ENCODE measurements at places on chromosomes 3 and 15.

- no peak for DNase-seq
Observed at GRCh38 chr3:177441813-177442646, 244.7 kb upstream of the TBL1XR1 start.

GRCh38 chr3:24123596-24123995, 178.5 kb downstream of the NR1D2 start:
- DNase-seq: no peak

DNA sequence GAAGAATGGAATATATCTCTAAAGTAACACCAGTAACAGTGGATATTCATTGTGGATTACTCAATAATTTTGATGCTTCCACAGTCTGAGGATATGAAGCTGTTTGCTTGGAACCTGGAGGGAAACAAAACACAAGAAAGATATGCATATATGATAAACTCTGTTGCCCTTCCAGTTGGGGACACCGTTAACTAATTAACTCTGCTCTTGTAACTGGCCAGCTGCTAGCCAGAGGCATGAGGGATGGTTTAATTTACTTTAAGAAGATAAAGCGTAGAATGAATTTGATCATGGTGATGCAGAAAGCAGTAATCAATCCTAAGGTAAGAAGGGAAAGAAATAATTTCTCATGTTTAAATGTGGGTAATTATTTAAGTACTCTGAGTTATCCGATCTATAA, 442.6 kb downstream of the NAALADL2 start:
- no peak for DNase-seq

GRCh38 chr3:195255176-195255500, 15.8 kb downstream of the XXYLT1 start:
- no peak for DNase-seq

GRCh38 chr3:63975723-63976122, 47.6 kb downstream of the PSMD6 start:
- no peak for DNase-seq

DNA sequence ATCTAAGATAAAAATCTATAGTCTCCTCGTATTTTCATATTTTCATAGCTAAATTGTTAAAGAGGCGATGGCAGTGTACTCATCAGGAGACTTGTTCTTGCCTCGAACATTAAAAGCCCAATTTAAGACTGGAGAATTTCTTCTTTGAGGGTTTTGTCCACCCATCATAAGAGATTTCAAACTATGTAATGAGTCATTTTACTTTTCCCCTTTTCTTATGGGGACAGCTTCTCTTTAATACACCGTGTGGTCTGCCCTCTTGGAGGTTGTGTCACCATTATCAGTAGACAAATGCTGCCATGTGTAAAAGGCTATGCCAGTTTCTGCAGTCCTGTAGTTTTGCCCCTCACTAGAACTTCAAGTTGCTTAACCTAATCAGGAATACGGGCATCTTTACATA, 16.9 kb downstream of the TGFBR2 start:
- no peak for DNase-seq

GRCh38 chr3:194503081-194503531, 16.3 kb upstream of the ATP13A3 start:
- DNase-seq: no peak

- no peak for DNase-seq
Observed at GRCh38 chr3:126433496-126434263, 39.0 kb downstream of the CFAP100 start.

DNA sequence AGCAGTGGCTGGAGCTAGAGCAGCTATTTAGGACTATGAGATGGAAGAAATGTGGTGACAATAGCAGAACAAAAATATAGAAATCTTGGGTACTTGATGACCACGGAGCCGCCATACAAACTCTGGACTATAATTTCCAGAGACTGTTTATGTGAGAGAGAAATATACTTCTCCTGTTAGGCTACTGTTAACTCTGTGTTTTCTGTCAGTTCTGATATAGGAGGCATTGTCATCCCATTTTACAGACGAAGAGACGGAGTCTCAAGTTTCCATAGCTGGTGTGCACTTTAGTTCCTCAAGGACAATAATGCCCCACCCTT, 22.8 kb upstream of the RFTN1 start:
- no peak for DNase-seq

- no peak for DNase-seq
Observed at GRCh38 chr3:8825153-8825825, 55.9 kb upstream of the OXTR start.

DNA sequence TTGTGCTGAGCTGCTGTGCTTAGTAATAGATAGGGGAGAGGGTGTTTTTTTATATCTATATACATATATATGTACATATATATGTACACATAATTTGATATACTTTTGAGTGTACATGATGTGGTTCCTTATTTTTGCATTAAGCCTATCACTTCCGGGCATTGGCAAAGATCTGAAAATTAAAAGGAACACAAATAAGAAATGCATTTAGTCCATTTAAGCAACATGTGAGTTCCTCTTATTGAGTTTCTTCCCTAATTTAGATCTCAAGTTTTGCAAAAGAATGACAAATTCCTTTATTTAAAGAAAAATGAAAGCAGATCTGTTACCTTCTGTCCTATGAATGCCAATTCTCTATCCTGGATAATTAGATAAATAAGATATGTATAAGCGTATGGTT, 435.1 kb downstream of the LPP start:
- DNase-seq: no peak

- no peak for DNase-seq
Observed at GRCh38 chr3:123799544-123800361, 84.4 kb downstream of the MYLK start.

DNA sequence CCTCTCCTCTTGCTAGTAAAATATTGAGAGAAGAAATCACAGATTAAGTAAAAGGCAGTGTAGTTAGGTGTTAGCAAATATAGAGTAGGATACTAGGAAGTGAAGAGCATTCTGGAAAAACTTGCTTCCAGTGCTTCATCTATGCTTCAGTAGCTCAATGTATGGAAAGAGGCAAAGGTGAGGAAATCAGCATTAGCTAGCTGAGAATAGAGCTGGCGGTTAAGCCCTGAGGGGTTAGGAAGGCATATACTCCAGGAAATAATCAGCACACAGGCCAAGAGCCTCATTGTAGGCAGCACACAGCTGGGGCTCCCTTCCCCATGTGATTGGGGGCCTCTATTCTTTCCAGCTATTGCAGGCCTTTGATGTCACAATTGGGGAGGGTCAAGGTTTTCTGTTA, 13.8 kb downstream of the RCCD1 start:
- DNase-seq: no peak

DNA sequence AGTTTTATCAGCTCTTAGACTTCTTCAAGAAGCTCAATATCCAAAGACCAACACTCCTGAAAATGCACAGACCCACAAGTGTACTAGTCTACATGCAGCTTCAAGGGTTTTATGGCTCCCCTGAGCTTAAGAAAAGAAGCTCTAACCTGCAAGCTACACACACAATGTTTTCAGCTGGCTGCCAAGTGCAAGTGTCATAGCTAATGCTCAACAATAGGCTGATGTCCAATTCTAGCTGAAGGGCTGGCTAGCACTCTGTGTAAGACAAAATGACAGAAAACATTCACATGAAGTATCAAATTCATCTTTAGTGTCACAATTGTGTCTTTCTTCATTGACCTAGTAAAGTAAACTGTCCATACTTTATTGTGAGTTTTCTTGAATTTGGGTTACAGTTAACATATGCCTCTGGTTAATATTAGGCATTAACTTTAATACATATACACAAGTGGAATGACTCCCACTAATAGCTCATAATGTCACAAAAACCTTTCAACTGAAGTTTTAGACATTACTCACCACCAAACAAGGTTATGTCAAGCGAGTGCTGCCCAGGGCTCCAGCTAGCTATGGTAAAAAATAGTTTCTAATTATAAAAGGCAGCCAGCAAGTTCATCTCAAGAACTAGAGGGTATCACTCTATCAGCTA, 15.1 kb downstream of the ABI3BP start:
- no peak for DNase-seq

DNA sequence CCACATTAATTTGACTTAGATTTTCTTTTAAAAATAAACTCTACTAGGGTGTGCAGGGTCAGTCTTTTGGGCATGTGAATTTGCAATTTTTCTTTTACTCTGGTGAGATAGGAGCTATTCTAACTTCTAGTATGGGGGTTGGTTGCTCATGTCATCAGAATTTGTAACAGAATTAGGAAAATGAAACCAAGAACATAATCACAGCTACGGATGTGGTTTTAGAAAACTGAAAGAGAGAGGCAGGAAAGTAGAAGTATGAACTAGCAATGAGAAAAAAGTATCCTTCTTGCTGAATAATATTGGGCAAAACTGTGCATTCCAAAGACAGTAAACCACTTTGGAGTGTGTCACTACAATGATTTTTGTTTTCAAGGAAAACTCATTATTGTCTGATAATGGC, 43.3 kb downstream of the ADPGK start:
- DNase-seq: peak; percentile 22

DNA sequence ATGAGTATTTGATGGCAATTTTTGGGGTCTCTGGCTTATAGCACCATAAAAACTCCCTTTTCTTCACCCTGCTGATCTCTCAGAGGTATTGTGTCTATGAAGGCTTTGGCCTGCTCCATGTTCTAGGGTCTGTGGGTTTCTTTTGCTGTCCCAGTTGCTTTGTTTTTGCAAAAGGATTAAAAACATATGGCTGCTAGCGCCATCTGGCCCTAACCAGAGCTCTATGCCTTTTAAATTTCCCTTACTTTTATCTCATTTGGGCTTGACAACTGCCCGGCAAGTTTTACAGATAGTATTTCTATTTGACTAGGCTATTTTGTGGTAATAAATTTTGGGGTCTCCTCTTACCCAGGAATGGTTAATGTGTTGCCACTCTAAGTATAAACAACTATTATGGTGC, 6.4 kb upstream of the GHRL start:
- no peak for DNase-seq

- no peak for DNase-seq
Observed at GRCh38 chr3:44248152-44248551, 6.5 kb downstream of the TOPAZ1 start.

- DNase-seq: no peak
Observed at GRCh38 chr3:177357352-177358090, 160.2 kb upstream of the TBL1XR1 start.

DNA sequence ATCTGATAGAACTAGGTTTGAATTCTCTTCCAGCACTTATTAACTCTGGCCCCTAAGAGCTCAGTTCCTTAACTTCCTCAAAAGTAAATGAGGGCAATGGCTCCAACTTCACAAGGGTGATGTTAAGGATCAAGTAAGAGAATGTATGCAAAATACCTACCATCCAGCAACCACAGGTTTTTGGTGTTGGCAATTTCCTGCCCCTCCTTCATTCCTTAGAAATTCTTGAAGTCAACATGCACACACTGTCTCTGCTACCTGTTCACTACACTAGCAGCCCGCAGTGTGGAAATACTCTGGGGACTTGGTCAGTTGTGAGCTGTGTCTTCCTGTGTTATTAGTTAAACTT, 5.0 kb downstream of the ZBED2 start:
- DNase-seq: no peak

- no peak for DNase-seq
Observed at GRCh38 chr3:193942516-193943055, 193.4 kb upstream of the HES1 start.

GRCh38 chr15:85556618-85556895, 176.2 kb downstream of the AKAP13 start:
- no peak for DNase-seq

DNA sequence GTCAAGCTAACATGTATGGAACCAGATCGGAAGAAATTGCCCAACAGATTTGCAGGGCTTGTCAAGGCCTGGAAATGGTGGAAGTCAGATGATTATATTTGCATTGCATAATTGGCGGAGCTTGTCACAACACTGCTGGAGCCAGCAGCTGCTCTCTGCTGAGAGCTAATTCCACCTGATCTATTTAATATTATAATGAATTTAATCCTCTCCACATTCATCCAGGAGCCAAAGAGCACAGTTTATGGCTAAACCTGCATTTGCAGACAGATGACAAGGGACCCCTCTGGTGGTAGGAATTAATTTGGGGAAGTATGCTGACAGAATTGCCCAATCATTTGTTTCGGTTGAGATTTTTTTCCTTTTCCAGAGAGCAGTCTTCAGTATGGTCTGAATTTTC, 730.2 kb downstream of the TUSC7 start:
- DNase-seq: no peak

DNA sequence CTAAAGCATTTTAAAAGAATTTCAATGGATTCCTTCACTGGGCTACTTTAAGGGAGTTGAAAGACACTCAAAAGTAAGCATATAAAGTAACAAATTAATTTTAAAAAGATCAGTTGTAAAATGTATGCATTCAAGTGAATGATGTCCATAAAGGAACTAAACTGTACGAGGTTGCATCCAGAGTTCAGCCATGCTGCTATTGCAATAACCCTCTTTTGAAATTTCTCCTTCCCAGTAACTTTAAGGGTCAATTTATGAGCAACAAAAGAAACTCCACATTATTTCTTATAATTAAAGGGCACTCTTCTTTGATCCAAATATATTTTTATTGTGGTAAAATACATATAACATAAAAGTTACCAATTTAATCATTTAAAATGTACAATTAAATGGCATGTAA, 22.9 kb downstream of the BTLA start:
- DNase-seq: no peak

- no peak for DNase-seq
Observed at GRCh38 chr3:112375117-112375516, 42.2 kb downstream of the CD200 start.

DNA sequence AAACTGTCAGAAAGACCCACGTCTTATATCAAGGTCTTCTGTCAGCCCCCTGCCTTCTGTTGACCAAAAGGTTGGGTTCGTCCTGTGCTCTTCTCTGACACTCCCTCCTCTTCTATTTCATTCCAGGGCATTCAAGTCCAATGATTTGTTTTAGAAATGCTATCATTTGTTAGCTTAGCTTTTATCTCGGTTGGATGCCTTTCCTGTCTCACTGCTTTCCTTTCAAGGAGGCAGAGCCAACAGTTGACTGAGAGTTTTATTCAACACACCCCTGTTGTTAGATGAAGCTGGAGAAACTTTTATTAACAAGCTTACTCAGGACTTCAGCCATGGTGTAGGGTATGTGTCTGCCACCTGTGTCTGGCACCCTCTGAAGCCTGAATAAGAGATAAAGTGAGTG, 112.0 kb upstream of the SLC7A14 start:
- no peak for DNase-seq

GRCh38 chr3:184965639-184966430, 153.9 kb downstream of the VPS8 start:
- DNase-seq: no peak

DNA sequence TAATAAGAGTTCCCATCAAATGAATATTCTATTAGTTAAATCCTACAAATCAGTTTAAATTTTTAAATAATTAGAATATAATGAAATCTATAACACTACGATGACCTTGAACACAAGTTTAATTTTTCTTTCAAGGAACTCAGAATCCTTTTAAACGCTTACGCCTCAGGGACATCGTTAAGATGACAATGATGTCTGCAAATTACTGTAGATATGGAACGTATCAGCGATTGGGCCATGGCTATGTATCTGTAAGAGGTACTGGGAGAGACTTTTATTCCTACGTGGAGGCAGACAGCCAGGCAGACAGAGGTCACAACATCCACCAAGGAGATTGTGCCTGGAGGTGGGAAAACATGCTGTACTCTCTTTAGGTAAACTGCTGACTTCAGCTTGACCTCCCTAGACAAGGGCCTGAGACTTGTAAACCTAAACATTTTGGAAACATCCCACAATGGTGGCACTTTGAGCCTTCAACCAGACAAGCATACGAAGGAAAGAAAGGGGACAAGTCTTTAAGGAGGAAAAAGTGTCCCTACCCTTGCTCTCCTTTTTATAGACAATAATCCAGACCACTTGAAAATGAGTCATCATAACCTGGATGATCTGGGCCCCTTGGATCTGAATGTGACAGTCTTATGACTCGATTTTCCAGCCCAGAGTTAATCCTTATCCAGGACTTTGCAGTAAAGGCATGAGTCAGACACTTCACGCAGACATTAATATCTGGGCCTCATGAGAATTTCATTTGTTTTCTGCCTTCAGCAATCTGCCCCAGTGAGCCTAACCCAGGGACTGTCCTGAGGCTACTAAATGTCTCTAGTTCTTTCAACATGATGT, 6.8 kb upstream of the LDHAL6B start:
- DNase-seq: no peak

Data from GM12891 (cell line).